ENCODE measurements at places on chromosomes 2 and 18.

DNA sequence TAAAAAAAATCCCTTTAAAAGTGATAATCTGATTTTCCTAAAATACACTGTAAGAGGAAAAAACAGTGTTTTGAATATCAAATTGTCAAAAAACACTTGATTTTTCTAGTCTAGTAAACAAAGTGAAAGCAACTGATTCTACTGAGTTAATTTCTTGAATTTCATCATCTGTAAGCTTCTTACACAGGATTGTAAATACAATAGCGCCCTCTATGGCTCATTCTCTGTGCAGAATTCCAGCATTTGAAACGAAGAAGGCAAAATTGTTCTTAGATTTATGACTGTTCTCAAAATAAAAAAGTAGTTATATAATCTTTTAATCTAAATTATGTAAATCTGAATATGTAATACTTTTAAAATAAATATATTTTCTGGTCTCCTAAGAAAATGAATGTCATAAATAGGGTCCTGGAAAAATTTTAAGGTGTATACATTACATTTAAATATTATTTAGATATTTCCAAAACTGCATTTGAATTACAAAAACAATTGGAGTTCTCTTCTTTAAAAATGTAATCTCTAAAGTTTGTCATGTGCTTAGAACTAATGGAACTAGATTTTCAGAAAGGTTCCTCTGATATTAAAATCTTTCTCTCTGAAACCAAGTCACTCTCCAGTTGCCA, 176.9 kb upstream of the MC4R start:
- DNase-seq = peak; percentile 47

DNA sequence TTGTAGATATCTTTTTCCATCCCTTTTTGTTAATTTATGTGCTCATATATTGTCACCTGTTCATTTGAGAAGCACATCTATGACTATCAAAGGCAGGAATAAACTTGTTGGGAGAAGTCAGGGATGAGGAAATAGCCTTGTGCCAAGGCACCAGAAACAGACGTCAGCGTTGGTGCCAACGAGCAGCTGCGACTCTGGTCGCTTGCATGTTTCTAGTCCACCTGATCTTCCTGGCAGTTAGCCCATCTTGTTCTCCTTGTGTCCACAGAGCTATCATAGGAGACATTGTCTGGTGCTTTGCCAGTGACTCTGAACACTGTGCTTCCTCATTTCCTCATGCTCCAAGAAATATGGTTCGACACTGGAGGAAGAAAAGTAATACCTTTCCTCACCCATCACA, 374.4 kb downstream of the PTPRM start:
- DNase-seq = no peak

- DNase-seq = no peak
Measured at GRCh38 chr18:35983147-35983546, 10.7 kb downstream of the RMP24 start.

GRCh38 chr2:136017786-136018185, 32.4 kb upstream of the DARS1 start:
- no peak for DNase-seq

DNA sequence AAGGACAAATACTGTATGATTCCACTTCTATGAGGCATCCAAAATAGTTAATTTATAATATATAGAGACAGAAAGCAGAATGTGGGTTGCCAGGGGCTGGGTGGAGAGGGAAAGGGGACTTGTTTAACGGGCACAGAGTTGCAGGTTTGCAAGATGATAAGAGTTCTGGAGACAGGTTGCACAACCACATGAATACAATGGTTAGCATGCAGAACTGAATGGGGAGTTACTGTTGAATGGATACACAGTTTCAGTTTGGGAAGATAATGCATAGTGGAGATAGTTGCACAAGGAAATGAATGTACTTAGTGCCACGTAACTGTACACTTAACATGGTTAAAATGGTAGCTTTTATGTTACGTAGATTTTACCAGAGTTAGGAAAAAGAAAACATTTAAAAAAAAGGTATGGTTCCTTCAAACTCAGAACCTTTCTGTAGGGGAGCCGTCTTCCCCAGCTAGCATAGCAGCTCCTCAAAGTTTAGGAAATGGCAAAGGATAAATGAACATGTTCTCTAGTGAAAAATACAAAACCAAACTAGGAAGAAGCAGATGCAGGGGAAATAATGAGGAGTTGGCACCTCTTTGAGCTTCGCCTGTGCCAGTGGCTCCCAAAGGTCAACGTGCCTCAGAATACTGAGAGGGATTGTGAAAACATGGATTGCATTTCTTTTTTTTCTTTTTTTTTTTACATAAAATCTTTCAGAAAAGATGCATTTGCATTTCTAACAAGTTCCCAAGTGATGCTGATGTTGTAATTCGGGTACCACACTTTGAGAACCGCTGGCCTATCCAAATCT, 95.2 kb downstream of the ZCCHC2 start:
- DNase-seq = no peak

GRCh38 chr2:21165350-21165749, 41.6 kb downstream of the TDRD15 start:
- no peak for DNase-seq

- no peak for DNase-seq
Measured at GRCh38 chr2:221553333-221553732, 18.8 kb downstream of the EPHA4 start.

- no peak for DNase-seq
Measured at GRCh38 chr2:134623796-134624195, 95.0 kb downstream of the TMEM163 start.

GRCh38 chr2:109457366-109457765, 156.4 kb downstream of the SEPTIN10 start:
- DNase-seq = no peak

GRCh38 chr18:8254654-8255053, 354.6 kb upstream of the RAB12 start:
- DNase-seq = no peak

GRCh38 chr2:223950448-223951347, 5.6 kb upstream of the WDFY1 start:
- DNase-seq = no peak

DNA sequence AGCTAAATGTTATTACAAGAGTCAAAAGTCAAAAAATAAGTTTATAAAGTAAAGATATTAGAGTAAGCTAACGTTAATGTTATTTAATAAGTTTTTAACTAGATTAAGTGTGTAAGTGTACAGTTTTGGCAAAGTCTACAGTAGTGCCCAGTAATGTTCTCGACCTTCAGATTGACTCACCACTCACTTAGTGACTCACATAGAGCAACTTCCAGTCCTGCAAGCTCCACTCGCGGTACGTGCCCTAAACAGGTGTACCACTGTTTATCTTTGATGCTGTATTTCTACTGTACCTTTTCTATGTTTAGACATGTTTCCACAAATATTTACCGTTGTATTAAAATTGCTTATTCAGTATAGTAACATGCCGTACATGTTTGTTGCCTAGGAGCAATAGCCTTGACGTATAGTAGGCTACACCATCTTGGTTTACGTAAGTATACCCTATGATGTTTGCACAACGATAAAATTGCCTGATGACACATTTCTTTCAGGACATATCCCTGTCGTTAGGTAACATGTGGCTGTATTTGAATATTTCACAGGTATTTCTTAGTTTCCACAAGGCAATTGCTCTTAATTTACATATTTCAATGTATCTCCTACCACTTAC, 1641.9 kb upstream of the PIK3C3 start:
- no peak for DNase-seq

DNA sequence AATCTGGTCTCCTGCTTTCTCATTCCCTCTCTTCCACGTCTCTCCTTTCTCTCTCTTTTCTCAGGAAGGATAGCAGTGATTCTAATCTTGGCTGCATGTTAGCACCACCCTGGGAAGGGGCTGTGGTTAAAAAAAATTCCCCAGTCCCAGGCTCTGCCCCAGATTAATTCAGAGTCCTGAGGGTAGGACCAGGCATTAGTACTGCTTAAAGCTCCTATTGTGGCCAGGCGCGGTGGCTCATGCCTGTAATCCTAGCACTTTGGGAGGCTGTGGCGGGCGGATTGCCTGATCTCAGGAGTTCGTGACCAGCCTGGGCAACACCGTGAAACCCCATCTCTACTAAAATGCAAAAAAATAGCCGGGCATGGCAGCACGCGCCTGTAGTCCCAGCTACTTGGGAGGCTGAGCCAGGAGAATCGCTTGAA, 35.4 kb upstream of the EML4 start:
- DNase-seq = no peak

DNA sequence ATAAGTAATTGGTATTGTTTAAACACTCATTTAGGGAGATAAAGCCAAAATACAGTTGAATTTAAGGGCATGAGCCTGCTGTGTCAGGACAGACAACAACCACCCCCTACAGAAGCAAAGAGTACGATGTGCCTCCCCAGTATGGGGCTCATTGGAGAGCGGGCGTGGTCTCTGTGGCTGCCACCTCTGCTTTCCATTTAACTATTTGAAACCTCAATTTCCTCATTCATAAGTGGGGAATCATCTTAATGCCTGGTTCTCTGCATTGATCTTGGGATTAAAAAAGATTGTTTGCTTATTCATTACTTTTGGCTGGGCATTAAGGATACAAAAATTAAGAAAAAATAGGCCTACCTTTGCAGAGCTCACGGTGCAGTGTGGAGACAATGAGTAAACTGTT, 21.4 kb downstream of the KCNS3 start:
- no peak for DNase-seq

DNA sequence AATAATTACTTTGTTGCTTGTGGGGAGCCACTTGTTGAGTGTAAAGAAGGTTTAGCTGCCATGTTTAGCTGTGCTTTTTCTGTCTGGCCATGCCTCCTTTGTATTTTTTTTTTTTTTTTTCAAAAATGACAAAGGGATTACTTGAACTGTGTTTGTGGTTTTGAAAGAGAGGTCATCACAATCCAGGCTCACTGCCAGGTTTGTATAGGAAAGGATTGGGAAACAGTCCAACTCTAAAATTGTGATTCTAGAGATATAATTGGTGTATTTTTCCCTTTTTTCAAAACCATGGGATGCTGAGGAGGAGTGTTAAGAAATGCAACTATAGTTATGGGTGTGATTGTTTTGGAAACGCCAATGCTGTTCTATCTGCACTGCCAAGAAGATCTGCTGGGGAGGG, 4.3 kb downstream of the ITPRIPL1 start:
- no peak for DNase-seq

DNA sequence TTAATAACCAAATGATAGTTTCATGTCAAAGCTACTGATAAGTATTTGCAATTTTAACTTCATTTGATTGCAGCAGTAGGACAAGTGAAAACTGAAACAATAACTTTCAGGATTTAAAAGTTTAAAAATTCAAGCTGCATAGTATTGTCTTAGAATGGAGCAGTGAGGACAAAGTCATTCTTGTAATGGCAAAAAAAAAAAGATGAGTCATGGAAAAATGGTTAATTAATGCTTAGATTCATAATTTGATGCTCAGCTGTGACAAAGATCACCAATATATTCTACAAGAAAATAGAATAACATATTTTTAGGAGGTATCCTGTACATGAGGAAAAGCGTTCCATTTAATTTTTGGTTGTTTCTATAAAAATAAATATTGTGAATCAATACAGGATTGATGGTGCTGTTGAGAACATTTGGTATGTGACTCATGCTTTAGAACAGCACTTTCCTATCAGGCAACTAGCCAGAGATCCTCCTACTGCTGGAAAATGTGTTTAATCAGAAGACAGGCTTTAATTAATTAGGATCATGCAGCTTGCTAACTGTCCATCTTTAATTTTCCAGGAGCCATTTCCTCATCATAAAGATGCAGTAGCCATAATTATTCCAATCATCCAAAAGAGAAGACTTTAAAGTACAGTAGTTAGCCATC, 239.0 kb upstream of the MMADHC start:
- no peak for DNase-seq

DNA sequence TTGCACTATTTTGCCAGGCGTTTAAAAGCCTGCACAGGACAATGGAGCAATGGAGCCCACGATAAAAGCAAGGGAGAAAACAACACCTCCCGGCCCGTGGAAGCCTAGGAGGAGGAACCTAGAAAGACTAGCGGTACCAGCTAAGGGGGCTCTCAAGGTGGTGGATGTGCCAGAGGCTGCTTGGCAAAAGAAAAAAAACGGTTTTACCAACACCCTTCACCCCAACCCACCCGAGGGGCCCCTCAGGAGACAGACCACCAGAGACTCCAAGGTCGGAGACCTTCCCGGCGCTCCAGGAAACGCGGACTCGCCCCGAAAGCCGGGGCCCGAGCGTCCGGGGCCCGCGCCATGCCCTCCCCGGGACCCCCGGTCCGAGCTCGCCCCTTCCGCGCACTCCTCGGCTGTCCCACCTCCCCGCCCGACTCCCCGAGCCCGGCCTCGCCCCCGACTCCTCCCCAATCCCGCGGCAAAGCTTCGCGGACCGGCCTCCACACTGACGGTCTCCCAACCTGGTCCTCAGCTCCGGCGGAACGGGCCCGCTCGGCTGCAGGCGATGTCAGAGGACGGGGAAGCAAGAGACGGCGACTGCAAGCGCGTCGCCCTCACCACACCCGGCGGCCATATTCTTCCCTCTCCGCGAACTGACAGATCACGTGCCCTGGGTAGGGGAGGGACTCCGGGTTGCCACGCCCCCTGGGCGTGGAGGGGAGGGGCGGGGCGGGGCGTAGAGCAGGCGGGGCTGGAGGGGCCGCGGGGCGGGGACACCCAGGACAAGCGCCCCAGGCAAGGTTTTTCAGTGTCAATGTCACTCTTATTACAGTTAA, at the start of gene KIDINS220:
Gene KIDINS220, minus strand, starts transcription at position 643 of the 824 bp plus-strand sequence. CDS start 10,520 bp downstream, outside the sequence.
- DNase-seq = peak; percentile 89

- no peak for DNase-seq
Measured at GRCh38 chr18:37163119-37163518, 334.2 kb downstream of the KIAA1328 start.

DNA sequence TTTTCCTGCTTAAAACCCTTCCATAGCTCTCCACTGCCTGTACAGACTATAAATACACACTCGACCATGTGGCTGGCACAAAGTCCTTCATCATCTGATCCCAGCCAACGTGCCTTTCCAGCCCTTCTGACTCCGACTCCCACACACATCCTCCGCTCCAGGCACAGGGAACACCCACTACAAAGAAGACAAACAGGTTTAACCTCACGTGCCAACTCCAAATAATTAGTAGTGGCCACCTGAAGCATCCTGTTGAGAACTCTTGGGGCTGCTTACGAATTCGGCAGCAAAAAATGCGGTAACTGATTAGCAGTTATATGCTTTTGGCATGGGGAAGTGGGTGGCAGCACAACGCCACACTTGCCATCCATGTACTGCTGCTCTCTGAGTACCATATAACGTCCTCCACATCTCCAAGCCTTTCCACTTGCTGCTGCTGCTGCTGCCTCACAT, 12.1 kb downstream of the SPIRE1 start:
- no peak for DNase-seq

GRCh38 chr2:55399815-55400214, 19.8 kb downstream of the CCDC88A start:
- no peak for DNase-seq
